Activated CD8-positive, alpha-beta memory T cell treated with anti-CD3 and anti-CD28 coated beads for 1 hour (primary cell): ENCODE measurements at places on chromosomes 3 and 15.

DNA sequence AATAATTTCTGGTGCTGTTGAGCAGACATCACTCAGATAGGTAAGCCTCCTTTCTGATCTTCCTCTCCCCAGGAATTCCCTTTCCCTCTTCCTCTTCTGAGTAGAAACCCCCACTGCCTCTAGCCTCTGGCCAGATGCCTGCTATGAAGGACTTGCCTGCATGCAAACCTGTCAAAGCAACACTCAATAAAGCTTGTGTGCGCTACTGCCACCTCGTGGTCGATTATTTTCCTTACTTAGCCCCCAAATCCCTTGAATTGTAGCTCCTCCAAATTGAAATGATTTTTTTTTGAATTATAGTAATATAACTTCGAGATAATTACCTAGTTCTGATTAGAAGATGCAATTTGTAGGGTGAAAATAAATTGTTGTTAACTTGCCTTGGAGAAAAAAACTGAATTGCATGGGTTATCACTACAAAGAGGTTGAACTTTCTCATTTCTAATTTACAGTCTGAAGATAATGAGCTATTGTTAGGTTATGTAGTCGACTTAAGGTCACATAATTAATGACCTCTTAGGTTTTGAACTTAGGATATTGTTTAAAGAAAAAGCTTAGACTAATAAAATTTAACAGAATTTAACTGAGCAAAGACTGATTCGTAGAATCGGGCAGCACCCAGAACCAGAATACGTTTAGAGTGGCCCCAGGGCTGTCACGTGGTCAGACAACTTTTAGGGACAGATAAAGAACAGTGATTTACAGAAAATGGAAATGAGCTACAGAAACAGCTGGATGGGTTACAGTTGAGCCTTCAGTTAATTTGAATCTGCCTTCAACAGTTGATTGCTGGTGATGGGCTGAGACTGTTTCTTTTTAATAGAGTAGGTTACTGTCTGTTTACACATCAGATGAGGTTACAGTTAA, 269.3 kb downstream of the ARPP21 start:
- no peak for DNase-seq

GRCh38 chr3:42692667-42693529, 7.6 kb downstream of the KLHL40 start:
- DNase-seq, result no peak

DNA sequence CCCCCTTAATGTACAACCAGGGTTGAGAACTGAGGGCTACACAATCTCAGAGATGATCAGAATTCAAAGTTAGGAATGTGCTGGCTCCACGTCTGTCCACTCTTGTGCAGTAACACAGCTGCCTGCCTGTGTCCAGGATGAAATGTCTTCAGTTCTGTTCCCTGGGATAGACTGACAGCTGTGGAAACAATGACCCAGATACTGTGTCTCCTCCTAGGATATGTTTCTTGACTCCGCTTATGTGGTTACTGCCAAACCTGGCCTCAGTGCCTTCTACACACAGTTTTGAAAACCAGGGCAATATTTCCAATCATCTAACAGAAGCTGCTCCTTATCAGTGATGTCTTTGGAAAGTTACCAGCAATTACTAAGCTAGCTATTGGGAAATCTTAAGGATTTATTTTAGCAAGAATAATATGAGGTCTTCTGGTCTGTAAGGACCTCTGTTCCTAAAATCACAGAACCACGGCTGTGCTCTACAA, 67.6 kb downstream of the NOX5 start:
- DNase-seq, result no peak

- DNase-seq, result no peak
Measured at GRCh38 chr3:108818404-108818803, 4.2 kb upstream of the TRAT1 start.

DNA sequence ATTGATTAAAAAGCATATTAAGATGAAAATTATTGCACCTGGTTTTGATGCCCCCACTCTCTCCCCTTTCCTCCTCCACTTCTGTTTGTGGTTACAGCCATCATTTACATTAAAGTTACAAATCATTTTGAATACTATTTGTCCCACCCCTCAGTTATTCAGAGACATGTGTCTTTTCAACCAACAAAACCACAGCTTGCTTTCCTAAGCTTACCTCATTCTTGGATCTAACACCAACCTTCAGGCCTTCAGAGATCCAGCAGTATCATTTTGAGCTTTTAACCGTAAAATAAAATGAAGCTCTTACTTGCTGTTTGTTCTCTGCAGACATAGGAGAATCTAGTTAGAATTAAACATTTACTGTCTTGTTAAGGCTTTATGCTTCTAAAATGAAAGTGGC, 4.7 kb downstream of the PXYLP1 start:
- no peak for DNase-seq

- no peak for DNase-seq
Measured at GRCh38 chr15:56817321-56818080, 84.2 kb upstream of the ZNF280D start.

- no peak for DNase-seq
Measured at GRCh38 chr3:190435618-190436017, 14.1 kb downstream of the TMEM207 start.

- DNase-seq, result no peak
Measured at GRCh38 chr3:128335621-128336296, 130.9 kb downstream of the DNAJB8 start.

DNA sequence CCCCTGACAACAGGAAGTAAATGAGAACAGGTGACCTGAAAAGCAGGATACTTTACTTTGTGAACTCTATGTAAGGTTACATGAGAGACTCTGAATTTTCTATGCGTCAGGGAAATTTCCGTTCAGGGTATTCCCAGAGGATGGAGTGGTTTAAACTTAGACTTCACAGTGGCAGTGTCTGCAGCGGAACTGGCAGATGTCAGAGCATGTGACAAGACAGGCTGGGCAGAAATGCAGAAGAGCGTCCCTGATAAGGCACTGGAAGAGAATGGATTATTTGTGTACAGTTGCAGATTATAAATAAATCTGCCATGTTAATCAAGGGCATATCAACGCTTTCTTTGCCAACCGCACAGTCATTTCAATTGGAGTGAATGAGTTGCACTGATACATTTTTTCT, 598.4 kb upstream of the ZNF717 start:
- no peak for DNase-seq

GRCh38 chr15:92810418-92811138, 89.5 kb upstream of the CHD2 start:
- DNase-seq, result no peak

- no peak for DNase-seq
Measured at GRCh38 chr15:71261909-71262308, 146.6 kb downstream of the THSD4 start.

DNA sequence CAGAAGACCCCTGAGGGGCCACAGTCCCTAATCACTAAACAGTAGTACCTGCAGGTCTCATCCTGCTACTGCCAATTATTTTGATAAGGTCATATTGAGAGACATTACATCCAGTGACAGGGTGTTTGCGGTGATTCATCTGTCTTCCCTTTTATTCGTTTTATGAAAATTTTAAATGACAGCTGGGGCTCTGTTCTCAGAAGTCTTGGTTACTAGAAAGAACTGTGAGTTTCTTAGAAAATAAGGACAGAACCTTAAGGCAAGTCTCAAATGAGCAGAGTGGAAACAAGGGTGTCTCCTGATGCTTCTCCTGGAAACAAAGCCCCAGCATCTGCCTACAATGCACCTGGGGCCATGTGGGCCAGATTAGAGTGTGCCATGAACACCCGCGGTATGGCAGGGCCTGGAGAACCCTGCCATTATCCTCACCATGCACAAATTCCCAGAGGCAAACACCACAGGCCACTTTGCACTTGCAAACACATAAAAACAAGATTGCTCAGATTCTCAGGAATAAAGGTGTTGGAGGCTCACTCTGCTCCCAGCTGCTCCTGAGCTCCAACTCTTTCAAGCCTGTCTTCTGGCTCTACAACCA, 66.3 kb upstream of the IQSEC1 start:
- DNase-seq, result no peak

DNA sequence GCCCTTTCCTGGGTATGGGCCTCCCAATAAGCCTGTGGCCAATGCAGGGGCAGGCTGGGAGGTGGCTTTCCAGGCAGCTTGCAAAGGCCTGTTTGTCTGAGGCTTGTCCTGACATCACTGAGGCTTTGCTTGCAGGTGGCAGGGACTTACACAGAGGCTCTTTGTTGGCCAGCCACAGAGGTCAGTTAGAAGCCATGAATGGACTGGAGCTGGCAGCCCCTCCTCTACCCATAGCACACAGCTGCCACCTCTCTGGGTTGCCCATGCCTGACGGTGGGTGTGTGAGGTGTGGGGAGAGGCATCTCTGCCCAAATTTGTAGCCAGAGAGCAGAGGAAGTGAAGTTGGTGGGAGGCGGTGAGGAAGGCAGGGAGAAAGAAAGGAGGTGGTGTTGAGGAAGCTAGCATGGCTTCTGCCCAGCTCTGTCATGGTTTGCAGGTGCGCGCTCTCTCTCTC, 17.1 kb downstream of the LIMD1 start:
- DNase-seq, result no peak

GRCh38 chr3:33746416-33747116, 28.5 kb upstream of the CLASP2 start:
- no peak for DNase-seq

- DNase-seq, result no peak
Measured at GRCh38 chr3:186841620-186842019, 890 bp upstream of the ADIPOQ start.

DNA sequence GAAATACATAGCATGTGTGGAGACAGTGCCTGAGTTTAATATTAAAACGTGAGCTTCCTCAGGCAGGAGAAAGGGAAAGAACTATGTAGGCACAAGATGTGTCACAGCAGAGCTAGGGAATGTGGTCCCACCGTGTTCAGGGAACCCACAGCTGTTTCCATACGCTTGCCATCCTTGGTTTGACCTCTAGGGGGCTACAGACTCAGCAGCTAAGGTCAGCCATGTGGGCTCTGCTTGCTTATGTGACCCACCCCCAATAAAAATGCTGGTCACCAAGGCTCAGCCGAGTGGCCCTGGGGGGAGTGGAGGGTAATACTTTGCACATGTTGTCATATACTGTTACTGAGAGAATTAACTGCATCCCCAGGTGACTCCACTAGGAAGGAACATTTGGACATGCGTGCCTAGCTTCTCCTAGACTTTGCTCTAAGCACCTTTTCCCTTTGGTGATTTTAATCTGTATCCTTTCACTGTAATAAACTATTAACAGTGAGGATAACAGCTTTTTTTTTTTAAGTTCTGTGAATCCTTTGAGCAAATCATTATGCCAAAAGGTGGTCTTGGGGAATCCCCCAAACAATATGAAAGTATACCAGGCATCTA, 3.3 kb downstream of the TUBGCP5 start:
- DNase-seq, result peak; percentile 18

DNA sequence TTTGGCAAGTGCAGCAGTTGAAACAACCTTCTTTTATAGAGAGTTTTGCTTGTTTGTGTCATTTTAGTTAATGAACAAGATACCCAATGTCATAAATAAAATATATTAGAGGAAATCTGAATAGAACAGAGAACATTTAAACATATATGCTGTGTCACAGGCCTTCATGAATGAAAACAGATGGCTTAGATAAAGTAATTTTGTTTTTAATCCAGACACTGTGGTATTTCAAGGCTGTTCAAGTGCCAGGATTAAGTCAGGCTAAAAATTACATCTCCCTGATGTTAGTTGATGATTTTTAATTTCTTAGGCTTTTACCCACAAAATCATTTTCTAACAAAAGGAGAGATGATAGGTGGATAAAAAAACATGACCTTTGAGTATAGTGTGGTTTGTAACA, 4.9 kb upstream of the ACKR4 start:
- DNase-seq, result no peak

DNA sequence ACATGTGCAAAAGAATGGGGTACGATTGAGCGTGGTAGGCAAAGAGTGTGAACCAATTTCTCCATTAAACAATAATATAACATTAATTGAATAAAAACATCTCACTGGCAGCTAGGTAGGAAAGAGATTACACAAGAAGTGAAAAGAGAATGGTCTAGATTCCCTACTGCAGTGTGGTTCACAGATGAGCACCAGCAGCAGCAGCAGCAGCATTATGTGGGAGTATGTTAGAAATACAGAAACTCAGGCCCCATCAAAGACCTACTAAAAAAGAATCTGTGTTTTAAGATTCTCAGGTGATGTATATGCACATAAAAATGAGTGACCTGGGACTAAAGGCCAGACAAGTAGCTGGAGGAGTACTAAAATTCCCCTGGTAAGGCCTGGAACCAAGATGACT, 118.2 kb downstream of the ADAM10 start:
- DNase-seq, result no peak

DNA sequence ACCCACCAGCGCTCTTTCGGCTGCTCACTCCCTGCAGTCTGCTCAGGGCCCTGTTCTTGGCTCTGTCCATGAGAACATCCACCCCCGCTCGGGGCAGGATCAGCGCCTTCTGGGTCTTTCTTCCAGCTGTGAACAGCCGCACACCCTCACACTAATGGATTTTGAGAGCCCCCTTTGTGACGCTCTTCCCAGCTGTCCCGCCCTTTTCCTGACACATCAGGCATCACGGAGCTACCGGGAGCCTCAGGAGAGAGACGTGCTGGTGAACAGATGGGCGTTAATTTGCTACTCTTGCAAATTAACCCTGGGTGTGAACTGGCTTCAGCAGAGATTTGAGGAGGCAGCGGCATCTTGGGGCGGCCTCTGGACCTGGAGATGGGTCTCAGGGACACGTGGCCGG, 113.0 kb downstream of the TMEM266 start:
- no peak for DNase-seq

DNA sequence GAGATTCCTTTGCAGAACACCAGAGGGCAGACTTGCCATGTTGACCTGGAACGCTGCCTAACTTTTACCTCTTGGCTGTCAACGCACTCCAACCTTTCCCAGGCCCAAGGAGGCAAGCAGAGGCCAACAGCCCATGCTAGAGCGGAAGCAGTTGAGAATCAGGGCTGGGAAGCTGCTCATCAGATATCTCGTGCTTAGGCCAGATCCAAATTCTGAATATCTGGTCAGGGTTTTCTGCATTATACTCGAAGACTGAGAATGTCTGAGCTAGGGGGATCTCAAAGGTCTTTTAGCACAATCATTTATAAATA, 2.5 kb downstream of the XIRP1 start:
- no peak for DNase-seq

DNA sequence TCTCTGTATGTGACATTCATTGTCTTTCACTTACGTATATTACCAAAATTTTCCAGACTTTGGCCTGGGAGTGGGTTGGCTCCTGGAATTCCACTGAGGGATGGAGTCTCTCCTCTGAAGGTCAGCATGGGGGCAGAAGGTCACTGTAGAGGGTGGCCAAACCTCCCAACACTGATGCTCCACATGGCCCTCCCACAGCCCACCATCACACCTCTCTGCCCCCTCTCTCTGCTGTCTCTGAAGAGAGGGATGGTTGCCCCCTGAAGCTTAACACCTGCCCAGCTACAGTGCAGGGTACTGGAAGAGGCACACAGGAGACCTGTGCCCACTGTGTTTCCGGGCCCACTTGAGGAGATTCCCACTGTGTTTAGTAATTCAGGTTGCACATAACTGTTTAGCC, 52.2 kb downstream of the CMTM6 start:
- DNase-seq, result no peak
